ENCODE measurements at places on chromosomes 11 and 22.

DNA sequence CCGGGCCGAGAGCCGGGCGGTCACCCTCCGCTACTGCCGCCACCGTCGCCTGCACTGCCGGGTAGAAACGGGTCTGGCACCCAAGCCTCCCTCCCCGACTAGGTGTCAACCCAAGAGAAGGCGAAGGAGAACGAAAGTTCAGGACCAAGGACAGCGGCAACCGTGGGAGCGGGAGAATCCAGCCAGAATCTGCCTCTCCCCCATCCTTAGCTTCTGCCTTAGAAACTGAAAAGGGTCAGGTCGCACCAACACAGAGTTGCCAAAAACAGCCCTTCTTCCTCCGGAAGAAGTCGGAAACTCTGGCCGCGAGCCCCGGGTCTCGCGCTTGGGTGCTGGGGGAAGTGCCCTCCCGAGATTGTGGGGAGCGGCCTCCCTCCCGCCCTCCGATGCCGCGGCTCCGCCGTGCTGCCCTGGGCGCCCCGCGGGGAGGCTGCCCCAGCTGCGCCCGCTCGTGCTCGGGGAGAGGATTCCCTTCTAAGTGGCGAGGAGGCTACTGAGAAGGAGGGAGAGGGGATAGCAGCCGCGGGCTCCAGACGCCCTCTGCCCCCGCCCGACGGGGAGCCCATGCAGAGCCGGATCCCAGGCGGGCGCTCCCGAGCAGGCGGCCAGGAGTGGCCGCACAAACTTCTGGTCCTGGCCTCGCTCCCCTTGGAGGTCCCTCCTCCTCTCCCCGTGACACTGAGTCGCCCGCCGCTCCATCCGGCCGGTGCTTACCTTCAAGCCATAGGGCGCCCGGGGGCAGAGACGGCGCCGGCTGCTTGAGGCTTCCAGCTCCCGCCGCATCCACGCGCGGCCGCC is 637 bp downstream of the DRD2 start:
- peak; percentile 17 for DNase-seq

- DNase-seq: no peak
Observed at GRCh38 chr11:68031144-68031464, 623 bp downstream of the NDUFS8 start.

GRCh38 chr22:22218302-22218701 is 26.3 kb upstream of the VPREB1 start:
- no peak for DNase-seq

- DNase-seq: no peak
Observed at GRCh38 chr11:95512177-95512576, 277.4 kb downstream of the FAM76B start.

DNA sequence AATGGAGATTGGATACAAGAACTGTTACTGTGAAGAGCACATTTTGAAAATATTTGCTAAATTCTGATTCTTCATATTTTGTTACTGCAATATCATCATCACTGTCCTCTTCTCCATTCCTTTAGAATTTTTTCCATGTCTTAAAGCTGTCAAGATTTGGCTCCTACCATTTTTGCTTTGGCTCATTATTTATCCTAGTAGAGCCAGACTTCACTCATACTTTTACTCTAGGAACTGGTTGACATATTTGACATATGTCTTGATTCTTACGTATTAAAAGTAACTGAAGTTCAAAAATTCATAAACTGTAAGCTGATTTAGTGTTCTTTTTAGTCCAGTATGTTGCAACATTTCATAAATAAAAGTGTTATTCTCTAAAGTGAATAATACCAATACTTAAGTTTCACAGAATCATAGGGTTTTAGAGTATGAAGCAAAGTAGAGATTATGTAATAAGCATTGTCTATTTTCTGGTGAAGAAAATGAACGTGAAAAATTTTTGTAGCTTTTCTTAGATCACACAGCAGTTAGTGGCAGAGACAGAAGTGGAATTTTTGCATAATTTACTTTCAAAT is 225.6 kb downstream of the TMEM135 start:
- DNase-seq: no peak

GRCh38 chr11:75734491-75735180 is 17.0 kb downstream of the MOGAT2 start:
- no peak for DNase-seq

DNA sequence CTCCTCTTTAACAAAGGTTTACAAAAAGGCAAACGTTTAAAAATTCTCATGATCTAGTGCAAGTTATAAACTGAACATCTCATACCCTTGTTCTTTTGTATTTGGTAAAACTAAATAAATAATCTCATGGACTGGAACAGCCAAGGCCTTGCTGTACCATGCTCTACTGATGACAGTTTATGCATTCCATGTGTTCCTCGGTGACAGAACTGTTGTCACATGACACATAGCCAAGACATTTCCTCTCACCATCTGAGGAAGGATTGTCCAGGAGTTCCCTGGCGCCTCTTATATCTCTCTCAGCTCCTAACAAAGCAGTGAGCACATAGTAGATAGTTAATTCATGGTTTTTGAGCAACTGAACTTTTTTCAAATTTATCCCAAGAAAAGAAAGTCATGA is 12.6 kb downstream of the CCDC83 start:
- no peak for DNase-seq

DNA sequence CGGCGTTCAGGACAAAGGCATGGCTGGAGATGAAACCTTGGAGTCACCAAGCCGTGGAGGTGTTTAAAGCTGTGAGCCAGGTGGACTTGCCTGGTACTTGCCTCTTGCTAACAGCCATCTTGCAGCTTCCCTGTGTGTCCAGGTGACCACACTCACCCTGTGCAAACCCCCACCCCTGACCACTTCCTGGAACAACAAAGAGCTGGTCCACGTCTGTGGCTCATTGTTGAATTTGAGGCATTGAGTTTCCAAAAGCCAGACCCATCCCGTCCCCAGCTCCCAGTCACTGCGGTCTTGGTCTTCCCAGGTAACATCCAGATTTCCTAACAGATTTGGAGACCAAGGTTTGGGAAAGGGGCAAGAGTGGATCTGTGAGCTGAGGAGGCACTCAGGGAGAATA is 18.5 kb downstream of the DHCR7 start:
- no peak for DNase-seq

DNA sequence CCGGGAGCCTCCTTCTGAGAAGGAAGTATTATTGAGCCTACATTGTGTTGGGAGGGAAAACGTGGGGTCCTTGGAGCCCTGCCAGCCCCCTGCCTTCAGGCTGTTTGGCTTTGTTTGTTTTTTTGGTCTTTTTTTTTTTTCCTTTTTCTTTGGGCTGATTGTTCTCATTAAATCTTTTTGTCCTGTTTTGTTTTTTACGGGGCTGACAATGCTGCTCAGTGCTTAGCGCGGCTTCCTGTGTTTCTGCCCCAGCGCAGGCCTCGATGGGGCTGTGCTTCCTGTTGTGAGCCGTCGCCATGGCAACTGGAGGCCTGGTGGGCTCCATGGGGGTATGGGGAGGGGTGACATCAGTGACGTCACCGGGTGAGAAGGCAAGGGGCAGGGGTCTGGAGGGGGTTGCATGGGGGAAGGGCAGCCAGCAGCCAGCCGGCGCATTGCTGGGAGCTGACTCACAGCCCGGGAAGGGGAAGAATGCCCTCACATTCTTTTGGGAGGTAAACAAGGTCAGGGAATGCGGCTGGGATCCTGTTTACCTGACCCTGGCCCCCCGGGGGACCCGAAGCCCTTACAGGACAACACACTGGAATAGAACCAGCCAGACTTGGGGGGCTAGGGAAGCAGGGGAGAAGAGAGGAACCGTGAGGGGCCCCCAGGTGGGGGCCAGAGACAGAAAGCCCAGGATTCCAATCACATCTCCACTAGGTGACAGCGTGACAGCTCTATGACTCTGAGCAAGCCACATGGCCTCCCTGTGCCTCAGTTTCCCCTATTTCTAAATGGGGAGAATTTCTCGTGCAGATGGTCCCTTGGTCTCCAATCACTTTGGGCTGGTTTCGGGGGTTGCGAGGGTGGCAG is 22.2 kb upstream of the CBX7 start:
- DNase-seq: peak; percentile 57

DNA sequence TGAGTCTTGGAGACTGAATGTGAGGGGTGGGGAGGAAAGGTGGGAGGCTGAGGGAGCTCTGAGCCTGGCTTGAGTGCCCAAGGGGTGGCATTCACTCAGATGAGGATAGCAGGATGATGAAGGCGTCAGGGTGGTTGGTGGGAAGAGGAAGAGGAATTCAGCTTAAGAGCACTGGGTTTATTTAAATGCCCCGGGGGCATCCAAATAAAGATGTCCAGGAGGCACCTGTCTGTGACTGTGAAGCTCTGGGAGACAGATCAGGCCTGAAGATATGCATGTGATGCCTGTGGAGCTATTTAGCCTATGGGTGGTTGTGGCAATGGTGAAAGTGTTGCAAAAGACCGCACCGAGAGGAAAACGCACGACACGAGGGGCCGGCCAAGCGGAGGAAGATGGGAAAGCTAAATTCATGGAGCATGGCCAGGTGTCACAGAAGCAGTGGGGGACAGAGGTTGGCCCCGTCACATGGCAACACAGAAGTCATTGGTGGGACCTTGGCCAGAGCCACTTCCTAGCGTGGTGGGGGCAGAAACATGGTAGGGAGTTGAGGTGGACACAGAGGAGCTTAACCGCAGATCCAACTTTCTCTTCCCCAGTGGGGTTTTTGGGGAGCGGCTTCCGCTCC is 15.5 kb downstream of the SLC37A2 start:
- DNase-seq: no peak

DNA sequence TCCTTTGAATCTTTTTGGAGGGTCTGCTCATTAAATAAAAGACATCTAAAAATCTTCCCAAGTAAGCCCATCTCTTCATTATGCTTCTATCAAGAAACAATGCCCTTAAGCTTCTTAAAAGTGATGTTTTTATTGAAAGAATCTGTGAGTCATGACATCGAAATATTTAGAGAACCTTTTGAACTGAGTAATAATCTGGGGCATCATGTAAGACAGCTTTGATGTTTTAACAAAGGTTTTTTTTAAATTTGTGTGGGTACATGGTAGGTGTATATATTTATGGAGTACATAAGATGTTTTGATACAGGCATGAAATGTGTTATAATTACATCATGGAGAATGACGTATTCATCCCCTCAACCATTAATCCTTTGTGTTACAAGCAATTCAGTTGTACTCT is 46.8 kb downstream of the PLAAT5 start:
- no peak for DNase-seq

DNA sequence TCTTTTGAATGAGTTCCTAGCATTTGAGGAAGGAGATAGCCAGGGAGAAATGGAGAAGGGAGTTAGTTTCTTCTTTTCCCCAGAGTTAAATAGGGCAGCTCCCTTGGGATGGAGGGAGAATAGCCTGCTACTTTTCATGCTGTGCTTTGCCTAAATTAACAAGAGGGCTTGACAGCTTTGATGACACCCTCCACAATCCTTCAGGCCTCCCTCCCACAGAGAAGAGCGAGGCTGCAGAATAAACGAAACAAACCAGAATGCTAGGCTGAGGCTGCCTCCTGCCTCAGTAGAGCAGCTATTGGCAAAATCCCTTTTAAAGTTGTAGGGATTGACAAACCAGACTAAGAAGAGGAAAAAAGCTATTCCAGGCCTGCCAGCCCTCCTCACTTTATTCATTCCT is 94.6 kb downstream of the C11orf58 start:
- no peak for DNase-seq

GRCh38 chr11:27055065-27055682 is 14.6 kb downstream of the BBOX1 start:
- DNase-seq: no peak
